ENCODE measurements at places on chromosomes 2 and 18.

GRCh38 chr2:16656784-16657391 is 8.7 kb downstream of the CYRIA start:
- no peak for DNase-seq

GRCh38 chr2:65937379-65938160 is 497.4 kb upstream of the MEIS1 start:
- no peak for DNase-seq

- DNase-seq: no peak
Observed at GRCh38 chr18:12750076-12750714, 47.4 kb downstream of the PSMG2 start.

DNA sequence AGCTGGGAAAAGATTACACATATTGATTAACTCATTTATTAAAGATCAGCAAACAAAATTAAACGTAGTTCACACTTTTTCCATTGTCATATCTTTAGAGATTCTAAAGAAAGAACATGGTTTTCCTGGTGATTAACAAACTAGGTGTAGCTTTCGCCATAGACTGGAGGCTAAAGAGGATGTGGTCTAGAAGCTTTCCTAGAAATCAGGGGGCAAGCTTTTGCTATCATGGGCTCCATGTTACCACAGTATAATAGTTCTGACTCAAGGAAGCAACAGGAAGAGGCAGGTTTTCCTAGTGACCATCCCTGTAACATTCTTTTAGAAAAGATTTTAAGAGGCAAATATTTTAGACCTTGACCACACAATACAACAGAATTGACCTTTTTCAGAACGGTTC is 232.7 kb downstream of the METTL4 start:
- no peak for DNase-seq

GRCh38 chr2:46306330-46306751 is 9.1 kb downstream of the EPAS1 start:
- DNase-seq: no peak

GRCh38 chr18:56651771-56652092 is 573 bp downstream of the WDR7 start:
- no peak for DNase-seq

GRCh38 chr2:102059151-102059550 is 67.4 kb downstream of the IL1R2 start:
- no peak for DNase-seq

- DNase-seq: no peak
Observed at GRCh38 chr2:165328272-165328671, 89.1 kb downstream of the SCN2A start.

DNA sequence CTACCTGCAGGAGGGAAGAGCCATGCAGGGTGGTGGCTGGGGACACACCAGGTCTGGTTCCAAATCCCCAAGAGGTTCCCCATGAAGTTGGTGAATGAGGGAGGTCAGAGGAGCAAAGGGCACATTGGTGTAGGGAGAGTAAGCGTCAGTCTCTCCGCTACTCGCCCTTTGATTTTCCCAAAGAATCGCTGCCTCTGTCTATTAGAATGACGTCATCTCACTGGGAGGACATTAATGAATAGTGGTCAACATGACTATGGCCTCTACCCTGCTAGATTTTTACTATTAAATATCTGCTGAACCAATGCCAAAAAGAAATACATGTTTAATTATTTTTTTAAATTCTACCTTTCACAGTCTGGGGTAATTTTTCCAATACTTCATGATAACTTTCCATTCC is 109.6 kb upstream of the SNTG2 start:
- no peak for DNase-seq

GRCh38 chr2:98422449-98422848 is 22.2 kb upstream of the INPP4A start:
- no peak for DNase-seq

DNA sequence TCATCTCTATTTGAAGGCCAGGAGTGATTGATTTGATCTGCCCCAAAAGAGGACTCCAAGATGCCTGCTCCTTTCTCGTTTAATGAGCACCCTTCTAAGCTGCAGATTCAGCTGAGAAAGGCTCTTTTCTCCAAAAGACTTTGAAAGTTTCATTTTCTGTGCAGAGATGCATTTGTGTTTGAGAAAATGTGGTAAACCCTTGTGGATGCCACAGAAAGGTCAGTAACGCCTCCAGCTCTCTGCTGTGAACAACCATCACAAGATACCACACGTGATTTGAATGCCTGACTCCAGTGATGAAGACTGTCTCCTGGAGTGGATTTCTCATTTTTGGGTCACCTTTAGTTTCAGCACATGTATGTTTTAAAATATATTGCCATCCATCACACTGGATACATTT is 35.0 kb upstream of the CCDC85A start:
- no peak for DNase-seq

GRCh38 chr2:117523267-117523666 is 291.2 kb upstream of the DDX18 start:
- DNase-seq: no peak

DNA sequence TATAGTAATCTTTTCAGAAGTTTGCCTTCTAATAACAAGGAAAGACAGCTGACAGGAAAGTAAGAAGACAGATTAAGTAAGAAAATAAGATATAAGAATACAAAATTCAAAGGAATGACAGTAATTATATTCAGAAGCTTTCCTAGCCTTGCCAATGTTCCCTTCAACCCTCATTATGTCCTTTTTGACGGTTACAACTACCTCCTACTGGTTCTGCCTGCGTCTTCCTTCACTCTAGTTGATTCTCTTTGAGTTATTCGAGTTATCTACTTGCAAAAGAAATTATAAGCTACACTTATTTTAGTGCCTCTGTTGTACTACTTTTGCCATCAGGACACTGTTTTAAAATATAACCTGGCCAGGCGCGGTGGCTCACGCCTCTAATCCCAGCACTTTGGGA is 218.9 kb upstream of the GYPC start:
- DNase-seq: no peak

DNA sequence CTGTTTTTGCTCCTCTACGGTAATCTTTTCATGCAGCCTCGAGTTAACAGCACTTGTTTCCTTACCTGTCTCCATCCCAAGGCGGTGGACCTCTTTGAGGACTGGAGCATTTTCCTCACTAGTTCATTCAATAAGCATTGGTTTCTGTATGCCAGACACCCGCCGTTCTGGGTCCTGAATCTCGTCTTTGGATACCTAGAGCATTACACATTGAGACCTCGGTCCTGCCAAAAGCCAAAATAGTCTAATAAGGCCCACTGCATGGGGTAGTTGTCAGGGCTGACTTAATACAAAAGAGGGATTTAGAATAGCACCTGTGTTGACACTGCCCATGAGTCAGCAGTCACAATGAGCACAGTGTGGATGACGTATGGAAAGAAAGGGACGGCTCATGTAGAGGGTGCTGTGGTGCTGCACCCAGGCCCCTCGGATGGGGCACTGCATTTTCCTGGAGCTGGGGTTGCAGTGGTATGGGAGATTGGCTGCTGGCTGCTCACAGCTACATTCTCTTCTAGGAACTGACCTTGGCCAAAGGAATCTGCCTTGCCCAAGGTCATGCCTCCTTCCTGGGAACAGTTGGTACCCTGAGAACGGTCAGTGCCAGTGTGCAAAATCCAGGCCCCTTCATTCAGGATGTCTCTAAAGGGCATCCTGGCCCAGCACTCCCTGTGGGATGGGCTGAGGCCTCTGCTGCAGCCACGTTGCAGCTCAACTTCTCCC is 126.9 kb upstream of the NCK2 start:
- DNase-seq: no peak

DNA sequence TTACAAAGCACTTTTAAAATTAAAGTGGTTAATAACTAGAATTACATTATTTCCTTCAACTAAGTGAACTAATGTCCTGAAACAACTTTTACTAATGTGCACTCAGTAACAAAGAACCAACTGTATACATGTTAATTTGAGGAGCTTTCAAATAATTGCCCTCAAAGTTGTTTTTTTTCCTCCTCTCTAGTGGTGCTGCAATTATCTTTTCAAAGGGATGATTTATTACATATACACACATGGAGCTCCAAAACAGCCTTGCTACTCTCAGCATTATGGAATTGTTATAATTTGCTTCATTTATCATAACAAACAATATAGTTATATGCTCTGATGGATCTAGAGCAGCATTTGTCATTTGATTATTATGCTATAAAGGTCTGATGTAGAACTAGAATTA is 246.3 kb upstream of the RASGRP3 start:
- DNase-seq: no peak

DNA sequence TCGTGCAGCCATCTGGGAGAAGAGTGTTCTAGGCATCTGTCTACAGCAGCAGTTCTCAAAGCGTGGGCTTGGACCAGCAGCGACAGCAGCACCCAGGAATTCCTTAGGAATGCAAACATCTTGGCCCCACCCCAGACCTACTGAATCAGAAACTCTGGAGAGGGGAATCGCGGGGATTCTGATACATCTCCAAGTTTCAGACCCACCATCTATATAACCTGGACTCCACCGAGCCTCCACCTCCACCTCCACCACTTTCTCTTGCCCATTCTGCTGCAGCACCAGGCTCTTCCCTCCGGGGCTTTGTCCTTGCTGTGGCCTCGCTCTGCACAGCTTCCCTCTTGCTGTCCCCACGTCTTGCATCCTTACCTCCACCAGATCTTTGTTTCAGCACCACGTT is 256.4 kb downstream of the BCL2 start:
- no peak for DNase-seq

GRCh38 chr2:62593825-62594224 is 87.8 kb upstream of the TMEM17 start:
- no peak for DNase-seq

DNA sequence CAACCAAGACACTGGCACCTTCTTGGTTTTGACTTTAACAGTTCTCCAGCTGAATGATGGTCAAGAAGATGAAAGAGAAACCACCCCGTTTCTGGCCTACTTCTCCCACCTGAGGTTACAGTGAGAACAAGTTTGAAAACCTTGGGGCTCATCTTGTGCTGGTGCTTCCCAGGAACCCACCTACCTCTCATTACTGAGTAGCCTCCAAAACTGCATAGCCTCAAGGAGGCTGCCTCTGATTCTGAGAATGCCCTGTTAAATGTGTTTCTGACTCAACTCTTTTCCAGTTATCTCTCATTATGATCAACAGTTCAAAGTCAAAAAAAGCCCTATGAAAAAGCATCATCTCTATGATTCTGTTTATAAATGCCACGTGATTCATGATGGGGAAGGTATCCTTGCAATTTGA is 121.9 kb downstream of the CACNB4 start:
- no peak for DNase-seq

DNA sequence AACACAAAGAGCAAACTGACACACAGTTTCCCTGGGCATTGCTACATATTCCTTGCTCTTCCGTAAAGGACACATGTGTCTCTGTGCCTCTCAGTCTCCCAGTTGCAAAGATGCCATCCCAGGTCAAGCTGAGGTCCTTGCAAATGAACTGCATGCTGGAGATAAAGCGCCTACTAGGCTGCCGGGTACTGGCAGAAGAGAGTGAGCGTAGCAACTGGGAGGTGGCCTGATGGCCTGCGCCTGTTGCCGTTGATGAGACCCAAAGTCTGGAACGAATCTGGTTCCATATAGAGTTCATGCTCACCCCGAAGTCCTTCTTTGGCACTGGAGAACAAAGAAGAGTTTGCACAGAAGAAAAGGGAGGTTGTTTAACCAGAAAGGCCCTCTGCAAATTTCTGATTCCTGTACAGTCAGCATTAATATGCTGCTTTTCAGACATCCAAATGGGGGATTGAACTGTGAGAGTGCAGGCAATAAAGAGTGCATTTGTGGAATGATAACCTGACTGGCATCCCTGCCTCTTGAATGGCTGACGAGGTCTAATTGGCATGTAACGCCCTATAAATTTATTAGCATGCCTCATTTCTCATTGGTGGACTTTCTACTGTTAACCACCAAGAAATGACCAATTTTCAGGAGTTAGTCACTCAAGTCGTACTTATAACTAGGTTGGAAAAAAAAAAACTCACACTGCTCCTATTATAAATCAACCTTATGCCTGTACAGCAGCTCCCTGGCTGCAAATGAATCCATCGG is 78.7 kb downstream of the GBX2 start:
- DNase-seq: no peak

GRCh38 chr18:25825979-25826776 is 264.2 kb downstream of the SS18 start:
- DNase-seq: no peak

- no peak for DNase-seq
Observed at GRCh38 chr2:25854613-25855012, 23.7 kb downstream of the ASXL2 start.

GRCh38 chr2:33038799-33039198 is 92.0 kb downstream of the LTBP1 start:
- no peak for DNase-seq

- no peak for DNase-seq
Observed at GRCh38 chr18:22031611-22032010, 137.8 kb upstream of the GATA6 start.
